ENCODE measurements at places on chromosomes 16 and 17.

DNA sequence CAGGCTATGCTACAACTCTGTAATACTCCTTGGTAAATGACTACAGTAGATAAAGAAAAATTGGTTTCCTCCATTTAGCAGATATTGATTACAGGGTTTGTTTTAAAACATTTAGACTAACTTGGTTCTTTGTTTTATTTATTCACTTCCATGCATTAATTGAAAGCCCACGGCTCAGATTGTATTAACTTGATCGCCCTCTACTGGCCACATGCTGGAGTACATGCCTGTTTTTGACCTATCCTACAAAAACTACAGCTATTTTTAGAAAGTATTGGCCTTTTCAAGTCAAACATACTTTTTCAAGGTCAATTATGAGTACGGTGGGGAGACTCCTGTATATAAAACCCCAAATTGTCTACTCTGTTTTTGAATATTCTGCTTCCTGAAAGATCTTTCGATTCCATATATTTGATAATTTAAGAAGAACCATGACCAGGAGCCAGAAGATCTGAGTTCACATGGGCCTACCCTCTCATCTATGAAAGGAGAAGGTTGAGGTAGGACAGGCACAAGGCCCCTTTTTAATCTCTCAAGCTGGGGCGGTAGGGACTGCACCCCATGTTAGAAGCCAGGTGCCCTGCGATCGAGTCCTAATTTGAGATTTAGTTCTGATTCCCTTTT is 51.8 kb downstream of the CA10 start:
- peak; percentile 35 for DNase-seq

- DNase-seq = no peak
These were observed 408 bp downstream of the ADGRG1 start for GRCh38 chr16:57628783-57629293.

GRCh38 chr16:81237282-81237681 is 1.2 kb upstream of the BCO1 start:
- no peak for DNase-seq

GRCh38 chr16:49664221-49665215 is 191.4 kb downstream of the ZNF423 start:
- DNase-seq = no peak

DNA sequence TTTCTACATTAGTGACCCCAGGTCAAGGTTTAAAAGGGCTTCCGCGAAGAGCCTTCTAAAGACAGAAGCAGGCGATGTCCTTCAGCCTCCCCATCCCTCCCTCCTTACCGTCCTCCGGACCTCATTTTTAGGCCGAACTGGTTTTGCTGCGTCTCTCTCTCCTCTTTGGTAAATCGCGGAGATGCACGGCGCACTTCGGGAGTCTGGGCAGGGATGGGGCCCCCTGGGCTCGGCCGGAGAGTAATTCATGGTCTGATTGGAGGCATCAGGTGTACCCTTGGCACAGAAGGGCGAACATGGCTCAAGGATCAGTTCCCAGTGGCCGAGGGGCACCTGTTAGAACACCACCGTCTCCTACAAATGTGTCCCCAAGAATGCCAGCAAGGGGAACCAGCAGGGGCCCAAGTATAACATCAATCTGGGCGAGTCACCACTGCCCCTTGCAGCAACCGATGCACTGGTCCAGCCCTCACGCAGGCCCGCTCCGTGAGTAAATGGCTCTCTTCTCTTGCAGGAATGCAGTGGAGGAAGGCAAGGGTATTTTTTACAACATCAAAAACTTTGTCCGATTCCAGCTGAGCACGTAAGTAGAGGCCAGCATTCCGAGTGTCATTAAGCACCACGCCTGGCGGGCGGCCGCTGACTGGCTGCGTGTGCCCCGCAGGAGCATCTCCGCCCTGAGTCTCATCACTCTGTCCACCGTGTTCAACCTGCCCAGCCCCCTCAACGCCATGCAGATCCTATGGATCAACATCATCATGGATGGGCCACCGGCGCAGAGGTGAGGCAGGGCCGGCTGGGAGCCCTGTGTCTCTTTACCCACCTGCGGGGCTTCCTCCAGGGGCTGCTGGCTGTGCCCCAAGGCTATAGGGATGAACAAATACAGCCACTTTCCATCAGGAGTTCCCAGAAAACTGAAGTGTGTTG is 45.6 kb downstream of the MEAK7 start:
- DNase-seq = no peak

DNA sequence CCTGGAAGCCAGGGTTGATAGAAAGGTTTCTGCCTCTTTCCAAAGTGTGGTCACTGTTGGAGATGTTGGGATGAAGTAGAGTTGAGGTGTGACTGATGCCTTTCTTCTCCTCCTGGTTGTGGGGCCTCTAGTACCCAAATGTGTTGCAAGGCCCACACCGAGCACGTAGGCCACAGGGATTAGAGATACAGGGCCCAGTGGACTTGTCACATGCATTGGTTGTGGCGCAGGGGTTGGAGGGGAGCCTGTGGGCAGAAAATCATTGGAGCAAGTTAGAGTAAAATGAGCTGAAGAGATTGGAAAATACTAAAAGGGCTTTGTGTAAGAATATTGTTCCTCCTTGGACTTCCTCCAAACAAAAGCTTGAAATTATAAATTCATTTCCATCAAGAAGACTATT is 4.6 kb downstream of the KRT33A start:
- DNase-seq = no peak

DNA sequence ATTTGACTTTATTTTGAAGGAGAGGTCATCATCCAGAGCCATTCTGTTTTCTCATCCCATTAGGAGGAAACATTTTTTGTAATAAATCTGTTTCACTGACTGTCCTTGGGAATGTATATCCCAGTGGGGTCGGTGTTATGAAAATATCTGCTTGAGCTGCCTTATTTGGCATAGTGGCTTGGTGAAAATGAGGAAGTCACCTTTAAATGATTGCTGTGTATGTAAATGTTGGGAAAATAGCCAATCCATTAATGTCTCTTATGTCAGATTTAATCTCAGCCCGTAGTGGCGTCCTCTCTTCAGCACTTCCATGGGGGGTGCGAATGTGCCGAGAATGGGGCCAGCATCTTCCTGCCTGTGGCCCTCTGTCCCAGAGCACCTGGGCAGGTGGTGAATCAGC is 57.6 kb downstream of the BANP start:
- no peak for DNase-seq

DNA sequence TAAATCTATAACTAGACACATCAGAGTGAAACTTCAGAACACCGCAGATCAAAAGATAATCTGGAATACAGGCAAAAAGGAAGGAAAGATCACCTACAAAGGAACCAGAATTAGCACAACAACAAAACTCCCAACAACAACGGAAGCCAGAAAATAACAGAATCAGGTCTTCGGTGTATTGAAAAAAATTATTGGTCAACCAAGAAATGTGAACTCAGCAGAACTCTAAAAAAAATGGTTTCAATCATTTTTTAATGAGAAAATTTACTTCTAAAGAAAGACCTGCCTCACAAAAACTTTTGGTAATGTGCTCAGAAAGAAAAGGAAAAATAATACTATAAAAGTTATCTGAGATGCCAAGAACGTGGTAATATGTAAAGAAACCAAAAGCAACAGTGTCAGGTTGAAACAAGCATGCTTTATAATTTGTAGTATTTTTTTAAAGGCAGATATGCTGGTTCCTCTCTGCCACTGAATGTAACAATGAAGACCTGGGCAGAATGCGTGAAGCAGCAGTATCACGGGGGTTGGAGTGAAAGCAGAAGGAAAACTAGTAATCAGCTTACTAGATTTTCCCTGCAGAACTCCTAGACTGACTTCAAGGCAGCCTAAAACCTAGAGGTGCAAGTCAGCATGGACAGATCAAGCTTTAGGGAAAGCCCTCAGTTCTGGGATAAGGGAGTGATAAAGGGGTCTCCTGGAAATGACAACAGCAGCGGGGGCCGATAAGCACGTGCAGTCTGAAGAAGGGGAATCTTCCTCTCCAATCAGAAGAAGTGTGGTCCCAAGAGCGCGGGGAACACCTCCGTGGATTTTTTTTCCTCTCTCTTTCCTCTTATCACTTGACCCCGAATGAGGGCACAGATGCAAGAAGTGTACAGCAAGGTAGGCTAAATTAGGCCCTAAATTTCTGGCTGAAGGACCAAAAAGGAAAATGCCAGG is 80.9 kb upstream of the TEKT1 start:
- no peak for DNase-seq

DNA sequence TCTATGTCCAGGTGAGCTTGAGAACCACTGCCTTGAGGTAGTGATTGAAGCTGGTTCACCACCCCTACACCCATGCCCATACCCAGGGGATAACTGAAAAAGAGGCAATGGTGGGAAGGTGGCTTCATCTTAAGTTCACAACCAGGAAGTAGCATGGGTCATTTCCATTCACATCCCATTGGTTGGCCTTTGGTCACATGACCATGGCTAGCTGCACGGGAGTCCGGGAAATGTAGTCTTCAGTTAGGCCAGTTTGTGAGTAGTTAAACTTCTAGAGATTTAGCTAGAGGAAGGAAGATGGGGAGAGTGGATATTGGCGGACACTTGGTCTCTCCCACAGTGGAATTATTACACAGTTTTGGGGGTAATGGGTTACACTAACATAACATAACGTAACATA is 92.9 kb downstream of the RGS9 start:
- no peak for DNase-seq

DNA sequence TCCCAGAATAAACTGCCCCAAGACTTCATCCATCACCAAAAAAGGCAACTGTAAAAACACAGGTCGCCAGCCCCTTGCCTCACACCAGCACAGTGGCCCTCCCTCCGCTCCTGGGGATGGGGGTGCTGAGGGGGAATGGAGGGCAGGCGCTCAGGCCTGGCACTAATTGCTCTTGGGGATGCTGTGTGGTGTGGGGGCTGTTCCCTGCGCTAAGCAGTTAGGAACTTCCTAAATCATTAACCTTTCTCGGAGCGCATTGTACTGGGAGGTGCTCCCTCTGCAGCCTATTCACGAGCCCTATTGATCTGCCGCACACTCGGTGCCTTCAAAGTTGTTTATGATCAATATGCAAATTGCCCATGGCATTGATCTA is 199.9 kb downstream of the ZFHX3 start:
- DNase-seq = no peak

GRCh38 chr17:59634632-59635541 is 15.2 kb downstream of the CLTC start:
- DNase-seq = no peak

DNA sequence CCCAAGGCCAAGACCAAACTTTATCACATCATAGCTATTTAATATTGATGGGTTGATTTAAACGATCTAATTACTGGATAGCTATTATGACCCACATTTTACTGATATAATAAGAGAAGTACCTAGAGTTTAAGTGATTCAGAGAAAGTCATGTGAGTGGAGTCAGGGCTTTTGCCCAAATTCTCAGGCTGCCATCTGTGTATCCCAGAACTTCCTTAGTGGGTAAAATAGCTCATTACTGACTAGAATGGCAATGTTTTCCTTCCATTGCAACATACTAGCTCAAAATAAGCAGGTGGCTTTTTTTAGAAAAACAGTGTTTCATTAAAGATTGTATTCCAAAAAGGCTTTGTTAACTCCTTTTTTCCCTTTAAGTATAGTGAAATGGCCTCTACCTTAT is 113.9 kb upstream of the MAF start:
- DNase-seq = no peak

DNA sequence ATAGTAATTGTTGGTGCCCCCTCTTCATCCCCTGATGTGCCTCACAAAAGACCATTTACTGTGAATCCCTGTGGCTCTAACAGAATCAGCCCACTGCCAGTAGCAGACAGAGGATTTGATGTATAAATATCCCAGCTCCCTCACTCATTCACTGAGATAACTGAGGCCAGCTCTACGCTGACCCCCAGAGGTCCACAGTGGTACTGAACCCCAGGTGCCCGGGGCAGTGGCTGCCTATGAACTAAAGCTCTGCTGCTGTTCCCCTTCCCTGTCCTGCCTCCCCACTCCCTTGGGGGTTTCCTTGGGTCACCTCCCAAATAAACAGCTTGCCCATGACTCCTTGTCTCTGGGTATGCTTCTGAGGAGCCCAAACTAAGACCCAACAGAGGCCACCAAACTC is 295.8 kb downstream of the FOXL1 start:
- no peak for DNase-seq

DNA sequence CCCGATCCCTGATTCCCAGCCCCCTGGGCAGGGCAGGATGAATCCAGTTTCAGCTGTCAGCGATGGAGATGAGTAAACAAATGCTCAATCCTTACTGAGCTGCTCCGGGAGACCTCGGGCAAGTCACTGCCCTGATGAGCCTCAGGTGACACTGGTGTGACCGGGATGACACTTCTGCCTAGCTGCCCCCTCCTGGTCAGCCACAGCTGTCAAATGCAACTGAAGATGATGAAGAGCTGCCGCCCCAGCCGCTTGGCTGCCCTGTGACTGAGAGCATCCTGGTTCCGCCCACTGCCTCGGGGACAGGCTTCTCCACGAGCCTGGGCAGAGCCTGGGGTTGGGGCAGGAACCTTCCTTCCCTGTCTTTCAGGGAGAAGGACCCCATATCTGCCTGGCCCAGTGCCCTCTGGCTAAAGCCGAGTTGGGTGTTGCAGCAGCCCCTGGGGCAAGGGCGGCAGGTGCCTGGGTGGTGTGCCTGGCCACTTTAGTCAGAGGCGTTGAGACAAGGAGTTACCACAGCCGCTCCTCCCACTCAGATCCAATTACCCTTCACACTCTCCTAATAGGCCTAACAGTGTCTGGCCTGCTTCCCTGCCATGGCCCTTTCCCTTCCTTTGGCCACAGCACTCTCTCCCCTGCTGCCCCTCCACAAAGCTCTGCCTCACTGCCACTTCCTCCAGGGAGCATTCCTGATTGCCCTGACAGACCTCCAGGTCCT is 5.5 kb downstream of the CCL17 start:
- no peak for DNase-seq

- no peak for DNase-seq
These were observed 8.0 kb upstream of the UNK start for GRCh38 chr17:75776386-75777295.

DNA sequence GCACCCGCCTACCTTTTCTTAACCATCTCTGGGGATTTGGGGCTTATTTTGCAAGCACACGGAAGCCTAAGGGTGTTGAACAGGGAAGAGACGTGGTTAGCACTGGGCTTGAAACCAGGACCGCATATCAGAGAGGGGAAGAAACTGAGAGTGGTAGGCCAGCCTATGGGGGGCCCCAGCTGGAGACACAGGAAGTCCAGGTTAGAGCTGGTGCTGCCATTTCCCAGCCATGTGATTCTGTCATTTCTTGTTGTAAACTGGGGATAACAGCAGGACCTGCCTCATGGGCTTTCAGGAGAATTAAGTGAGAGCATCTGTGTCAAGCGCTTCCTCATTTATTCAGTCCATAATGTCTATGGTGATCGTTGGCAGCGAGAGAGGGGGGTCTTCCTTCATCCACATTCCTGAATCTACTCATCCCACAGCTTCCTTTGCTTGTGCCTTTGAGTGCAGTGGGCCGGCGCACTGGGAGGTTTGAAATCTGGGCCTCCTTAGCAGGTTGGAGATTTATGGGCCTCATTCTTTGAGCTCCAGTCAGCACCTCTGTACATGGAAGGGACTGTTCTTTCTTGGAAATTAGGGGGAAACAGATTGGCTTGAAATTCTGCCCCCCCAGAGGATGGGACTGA is 20.1 kb downstream of the NKD1 start:
- DNase-seq = no peak
